ENCODE measurements at places on chromosomes 2 and 18. TPM values are rescaled to one million over a fixed set of nuclear protein-coding genes. Genes with fewer than 3 reads are reported as not detected.

Gene TMEM247
- not detected for total RNA-seq

Gene DYSF
- 11.1 TPM for total RNA-seq

- peaks cover 11% of the 10 kb centered on the region for H3K27me3 ChIP-seq
- no peaks in the 10 kb centered on the region for H3K36me3 ChIP-seq
- peak overlapping the region; percentile 67 for H3K4me3 ChIP-seq
These were observed 3.1 kb downstream of the EGR4 start for GRCh38 chr2:73290049-73290839.

- peak; percentile 10 for DNase-seq
- peaks cover 2% of the 10 kb centered on the region for H3K27me3 ChIP-seq
- H3K27ac ChIP-seq = no peak overlapping the region
- no peaks in the 10 kb centered on the region for H3K36me3 ChIP-seq
- H3K4me3 ChIP-seq = no peak overlapping the region
These were observed 55.9 kb downstream of the HS1BP3 start for GRCh38 chr2:20594957-20595356.

DNA sequence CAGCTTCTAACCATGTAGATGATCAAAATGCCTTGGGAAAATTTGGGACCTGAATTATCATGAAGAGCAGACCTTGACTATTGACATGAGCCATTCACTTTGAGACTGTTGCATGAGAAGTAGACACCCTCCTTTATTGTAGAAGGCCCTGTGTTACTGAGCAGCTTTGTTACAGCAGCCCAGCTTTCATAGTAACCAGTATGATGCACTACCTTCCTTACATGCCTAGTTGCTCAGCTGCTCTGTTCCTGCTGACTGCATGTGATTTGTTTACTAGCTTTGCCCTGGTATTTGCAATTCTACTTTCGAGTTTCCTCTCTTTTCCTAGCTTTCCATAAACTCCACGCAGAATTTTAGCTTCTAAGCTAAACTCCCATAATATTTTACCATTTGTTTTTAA lies 11.2 kb upstream of the FN1 start:
- no peak for DNase-seq
- H3K27me3 ChIP-seq = no peaks in the 10 kb centered on the region
- no peaks in the 10 kb centered on the region for H3K36me3 ChIP-seq
- H3K4me3 ChIP-seq = no peak overlapping the region

Gene FOXD4L1
- total RNA-seq = 0.44 TPM

- H3K27me3 ChIP-seq = no peaks in the 10 kb centered on the region
- no peak overlapping the region for H3K27ac ChIP-seq
- H3K4me1 ChIP-seq = no peaks in the 10 kb centered on the region
- no peak for DNase-seq
- no peak overlapping the region for H3K4me3 ChIP-seq
These were observed 99.0 kb downstream of the L3MBTL4 start for GRCh38 chr18:6315517-6316331.

Gene SCYGR3
- total RNA-seq = not detected

Data from glutamatergic neuron (in vitro differentiated cells).